ENCODE measurements at places on chromosomes 16 and 17.

GRCh38 chr17:40284085-40284713 is 3.5 kb upstream of the CDC6 start:
- DNase-seq = peak; percentile 73

DNA sequence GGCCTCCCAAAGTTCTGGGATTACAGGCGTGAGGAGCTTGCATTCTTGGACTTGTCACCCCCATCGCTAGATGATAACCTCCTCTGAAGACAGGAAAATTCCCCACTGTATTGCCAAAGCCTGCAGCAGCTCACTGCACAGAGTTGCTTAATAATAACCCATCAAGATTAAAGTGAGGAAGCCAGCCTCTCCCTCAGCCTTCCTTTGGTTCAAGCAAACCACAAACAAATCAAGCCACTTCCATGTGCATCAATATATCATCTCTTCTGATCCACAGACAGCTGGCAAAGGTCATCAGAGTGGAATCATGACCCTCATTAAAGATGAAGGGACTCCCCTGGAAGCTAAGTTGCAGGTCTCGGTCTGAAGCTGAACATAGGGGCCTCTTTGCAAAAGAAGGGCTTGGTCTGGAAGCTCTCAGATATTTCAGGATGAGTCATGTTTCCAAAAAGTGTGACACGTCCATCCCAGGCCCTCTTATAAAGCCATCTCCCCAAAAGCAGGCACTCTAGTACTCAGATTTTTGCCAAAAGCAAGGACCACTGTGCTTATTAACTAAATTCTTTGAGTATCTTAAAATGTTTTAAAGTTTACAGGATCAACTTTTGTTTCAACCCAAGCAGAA is 4.8 kb downstream of the EMP2 start:
- DNase-seq = no peak

DNA sequence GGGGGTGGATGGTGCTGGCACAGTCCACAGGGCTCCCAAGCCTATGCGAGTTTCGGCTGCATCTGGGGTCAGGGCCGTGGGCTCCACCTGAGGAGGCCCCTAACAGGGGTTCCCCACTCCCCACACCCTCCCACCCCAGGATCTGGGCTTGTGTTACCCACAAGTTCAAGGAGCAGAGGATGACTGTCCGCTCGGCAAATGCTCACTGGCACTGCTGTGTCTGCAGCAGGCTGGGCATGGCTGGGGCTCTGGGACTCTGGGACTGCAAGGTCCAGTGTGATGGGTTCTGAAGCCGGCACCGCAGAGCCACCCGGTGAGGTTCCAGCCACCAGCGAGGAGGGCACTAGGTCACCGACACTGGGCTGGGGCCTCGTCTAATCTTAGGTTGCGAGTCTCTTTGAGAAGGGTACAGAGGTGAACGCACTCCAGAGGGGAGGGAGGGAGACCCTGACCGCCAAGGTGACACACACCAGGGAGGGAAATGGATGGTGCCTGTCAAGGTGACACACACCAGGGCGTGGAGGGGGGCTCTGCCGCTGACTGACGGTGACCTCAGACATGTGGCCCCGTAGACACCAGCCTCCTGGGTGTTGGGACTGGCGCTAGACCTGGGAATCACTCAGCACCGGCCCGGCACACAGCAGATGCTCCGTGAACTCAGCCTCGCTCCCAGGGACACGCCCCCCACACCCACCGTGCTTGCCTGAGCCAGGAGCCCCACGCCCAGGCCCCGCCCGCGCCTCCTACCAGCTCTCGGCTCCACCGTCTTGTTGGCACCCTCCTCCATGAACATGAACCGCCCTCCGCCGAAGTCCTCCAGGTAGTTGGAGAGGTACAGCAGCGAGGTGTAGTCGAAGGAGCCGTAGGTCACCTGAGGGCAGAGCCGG is 20.5 kb upstream of the HEXD start:
- no peak for DNase-seq

DNA sequence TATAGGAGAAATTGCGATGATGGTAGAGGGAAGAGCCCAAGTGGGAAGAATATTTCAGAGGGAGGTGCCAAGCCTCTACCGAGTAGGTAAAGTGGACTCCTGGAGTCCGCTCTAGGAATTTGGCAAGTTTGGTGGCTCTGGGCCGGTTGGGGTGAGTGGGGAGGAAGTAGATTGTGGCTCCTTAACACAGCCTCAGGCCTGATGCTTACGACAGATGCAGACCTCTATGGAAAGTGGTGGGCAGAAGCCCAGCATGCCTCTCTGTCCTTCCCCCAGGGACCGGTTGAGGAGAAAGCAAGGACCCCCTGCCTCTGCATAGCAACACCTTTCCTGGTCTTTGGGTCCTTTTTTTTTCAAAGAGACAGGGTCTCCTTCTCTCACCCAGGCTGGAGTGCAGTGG is 55.9 kb upstream of the SIAH1 start:
- DNase-seq = no peak

DNA sequence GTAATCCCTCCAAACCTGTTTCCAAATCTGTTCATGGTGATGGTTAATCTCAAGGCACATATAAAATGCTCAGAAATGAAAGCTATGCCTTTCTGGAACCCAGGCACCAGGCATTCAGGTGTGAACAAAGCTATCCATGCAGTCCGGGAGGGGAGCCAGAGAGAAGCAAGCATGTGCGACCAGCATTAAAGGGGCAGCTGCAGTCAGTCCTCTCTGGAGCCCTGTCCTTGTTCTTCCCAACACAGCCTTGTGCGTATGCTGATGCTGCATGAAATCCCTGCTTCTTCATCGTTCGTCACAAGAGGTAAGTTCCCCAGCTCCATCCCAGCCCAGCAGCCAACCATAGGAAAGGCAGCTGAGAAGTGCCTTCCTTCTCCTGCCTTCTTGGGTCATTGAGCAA is 148.7 kb downstream of the GRIN2A start:
- no peak for DNase-seq

DNA sequence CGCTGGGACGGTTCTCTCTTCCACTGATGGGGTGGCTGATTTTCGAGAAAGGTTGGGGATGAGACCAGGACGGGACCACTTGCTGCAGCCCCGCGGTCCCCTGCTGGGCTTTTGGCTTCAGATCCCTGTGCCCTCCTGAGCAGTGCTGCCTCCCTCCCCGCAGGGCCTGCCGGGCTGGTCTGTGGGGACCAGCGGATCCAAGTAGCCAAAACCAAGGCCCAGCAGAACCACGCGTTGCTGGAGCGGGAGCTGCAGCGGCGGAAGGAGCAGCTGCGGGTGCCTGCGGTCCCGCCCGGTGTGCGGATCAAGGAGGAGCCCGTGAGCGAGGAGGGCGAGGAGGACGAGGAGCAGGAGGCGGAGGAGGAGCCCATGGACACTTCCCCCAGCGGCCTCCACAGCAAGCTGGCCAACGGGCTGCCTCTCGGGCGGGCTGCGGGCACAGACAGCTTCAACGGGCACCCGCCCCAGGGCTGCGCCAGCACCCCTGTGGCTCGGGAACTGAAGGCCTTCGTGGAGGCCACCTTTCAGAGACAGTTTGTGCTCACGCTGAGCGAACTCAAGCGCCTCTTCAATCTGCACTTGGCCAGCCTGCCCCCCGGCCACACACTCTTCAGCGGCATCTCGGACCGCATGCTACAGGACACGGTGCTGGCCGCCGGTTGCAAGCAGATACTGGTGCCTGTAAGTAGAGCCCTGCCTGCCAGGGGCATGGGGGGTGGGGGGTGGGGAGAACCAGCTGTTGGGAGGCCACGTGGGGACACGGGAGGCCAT is 28.6 kb downstream of the POLR3E start:
- no peak for DNase-seq

- DNase-seq = no peak
Observed at GRCh38 chr16:73775841-73776388, 520.7 kb upstream of the PSMD7 start.

- no peak for DNase-seq
Observed at GRCh38 chr16:63018581-63019223, 982.5 kb upstream of the CDH8 start.

- no peak for DNase-seq
Observed at GRCh38 chr17:44219616-44220212, at the start of gene UBTF. TSS of gene UBTF (minus strand) at chr17:44219675. CDS start at chr17:44218229, 1,446 bp downstream.

GRCh38 chr16:10205688-10206087 is 23.5 kb upstream of the GRIN2A start:
- no peak for DNase-seq

GRCh38 chr16:10569621-10570020 is 10.8 kb downstream of the EMP2 start:
- no peak for DNase-seq

DNA sequence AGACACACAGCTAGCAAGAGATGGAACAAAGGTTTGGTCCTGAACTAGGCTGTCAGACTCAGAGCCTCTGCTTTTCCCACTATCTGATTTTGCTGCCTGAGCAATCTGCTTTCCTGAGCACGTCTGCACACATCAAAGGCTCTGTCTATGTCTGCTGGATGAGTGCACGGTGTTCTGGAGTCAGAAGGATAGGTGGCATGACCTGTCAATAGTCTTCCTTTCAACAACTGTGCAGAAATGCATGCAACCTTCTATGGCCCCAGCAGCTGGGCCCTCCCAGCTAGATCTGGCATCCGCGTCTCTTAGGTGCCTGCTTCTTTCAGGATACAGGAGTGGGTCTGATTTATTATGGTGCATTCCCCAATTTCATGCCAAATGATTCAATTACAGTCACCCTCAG is 138.3 kb downstream of the UTP18 start:
- no peak for DNase-seq

- DNase-seq = no peak
Observed at GRCh38 chr17:49383060-49383459, 21.0 kb upstream of the ZNF652 start.

DNA sequence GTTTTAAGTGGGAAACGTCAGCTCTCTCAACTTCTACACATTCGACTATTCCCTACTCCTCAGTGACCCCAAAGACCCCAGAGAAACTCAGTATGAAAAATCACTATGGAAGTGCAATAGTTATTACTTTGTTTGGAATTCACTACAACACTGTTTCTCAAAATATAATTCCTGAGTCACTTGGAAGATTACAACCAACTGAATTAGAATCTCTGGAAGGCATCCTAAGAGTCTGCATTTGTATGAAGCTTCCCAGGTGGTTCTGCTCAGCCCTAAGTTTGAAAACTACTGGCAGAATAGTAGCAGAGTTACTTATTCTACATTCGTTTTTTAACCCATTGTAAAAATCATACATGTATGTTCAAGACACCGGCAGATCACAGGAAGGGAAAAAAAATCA is 525.6 kb downstream of the MAF start:
- DNase-seq = no peak

- no peak for DNase-seq
Observed at GRCh38 chr17:56317351-56318208, 164.3 kb downstream of the ANKFN1 start.

DNA sequence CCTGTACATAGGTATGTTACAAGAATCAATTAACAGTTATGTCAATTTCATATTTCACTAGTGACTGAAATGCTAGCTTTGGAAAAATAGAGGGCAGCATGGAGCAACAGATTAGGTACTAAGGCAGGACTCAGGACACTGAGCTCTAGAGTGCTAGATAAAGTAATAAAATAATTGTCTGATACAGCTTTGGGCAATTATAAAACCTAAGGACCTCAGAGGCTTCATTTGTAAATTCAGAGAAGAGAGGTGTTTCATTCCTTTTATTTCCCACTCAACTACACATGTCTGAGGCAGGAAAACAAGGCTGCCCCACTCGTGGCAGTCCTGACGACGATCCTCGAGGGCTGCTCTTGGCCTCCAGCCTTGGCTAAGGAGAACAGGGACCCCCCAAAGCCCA is 81.5 kb downstream of the CA4 start:
- DNase-seq = peak; percentile 17

DNA sequence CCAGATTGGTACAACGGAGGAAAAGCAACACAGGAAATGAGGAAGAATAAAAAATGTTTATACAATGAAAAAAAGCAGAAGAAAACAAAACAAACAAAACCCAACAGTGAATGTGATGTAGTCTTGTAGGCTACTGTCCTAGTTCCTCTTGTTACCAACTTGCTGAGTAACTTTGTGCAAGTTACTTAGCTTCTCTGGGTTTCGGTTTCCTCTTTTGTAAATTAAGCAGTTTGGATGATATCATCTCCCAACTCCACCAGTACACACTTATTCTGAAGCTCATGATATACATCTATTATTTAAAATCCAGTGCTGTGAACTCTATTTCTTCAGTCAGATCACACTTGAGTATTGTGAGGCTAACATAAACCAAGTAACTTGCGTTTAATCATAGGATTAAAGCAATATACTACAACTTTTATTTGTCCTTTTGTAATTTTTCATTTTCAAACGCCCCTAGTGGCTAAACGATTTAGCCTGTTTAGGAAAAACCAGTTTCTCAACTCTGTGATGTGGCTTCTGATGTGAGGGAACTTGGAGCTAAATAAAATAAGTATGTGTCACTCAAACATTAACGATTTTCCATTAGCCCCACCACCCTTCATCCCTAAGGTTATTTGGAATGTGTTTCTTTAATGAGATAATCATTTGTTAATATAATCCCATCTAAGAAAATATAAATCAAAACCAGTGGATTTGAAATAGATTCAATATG is 1.4 kb upstream of the UNK start:
- peak; percentile 66 for DNase-seq

DNA sequence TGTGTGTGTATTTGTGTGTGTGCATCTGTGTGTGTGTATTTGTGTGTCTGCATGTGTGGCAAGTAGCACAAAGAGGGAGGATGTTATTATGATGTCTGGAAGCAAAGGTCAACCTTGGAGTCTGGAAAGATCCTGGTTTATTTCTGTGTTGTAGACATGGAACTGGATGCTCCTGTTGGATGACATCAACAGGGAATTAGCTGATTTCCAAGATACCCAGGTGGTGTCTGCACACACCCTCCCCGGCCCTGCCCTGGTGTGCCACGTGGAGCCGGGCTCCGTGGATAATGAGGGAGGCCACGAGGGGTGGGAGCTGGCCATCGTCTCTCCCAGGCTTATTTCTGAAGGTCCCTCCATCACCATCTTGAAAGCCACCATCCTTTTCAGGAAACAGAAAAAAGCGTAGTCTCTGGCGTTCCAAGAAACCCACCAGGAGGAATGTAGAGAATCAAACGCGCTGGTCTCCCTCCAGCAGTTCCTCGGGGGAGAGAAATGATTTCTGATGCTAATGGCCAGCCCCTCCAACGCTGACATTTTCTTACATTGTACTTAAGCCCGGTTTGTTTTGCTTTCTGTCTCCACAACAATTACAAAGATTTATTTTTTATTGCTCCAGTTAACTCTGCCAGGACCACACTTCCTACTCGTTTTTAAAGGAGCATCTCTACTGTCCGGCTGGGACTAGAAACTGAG is 93.3 kb downstream of the FOXL1 start:
- DNase-seq = no peak

GRCh38 chr16:12119562-12119961 is 143.0 kb downstream of the SNX29 start:
- no peak for DNase-seq

DNA sequence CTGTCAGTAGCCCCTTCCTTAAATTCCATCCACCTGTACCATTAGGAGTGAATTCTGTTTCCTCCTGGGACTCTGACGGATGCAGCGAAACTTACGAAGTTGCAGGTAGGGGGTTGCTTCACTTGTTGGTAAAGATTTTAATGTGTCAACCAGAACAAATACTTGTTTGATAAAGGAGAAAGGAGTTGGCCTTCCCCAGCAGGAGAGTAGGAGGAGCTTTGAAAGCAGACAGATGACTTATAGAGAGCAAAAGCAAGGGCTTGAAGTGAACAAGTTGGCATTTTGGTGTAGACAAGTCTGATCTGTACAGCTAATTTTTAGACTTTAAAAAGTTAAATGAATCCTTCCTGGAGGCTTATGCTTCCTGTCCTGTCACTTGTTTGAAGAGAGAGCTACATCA is 38.1 kb upstream of the PMFBP1 start:
- DNase-seq = no peak
